ENCODE measurements at places on chromosomes 12 and 14.

- no peak for DNase-seq
These were observed 141.3 kb upstream of the FKBP4 start for GRCh38 chr12:2653461-2653965.

DNA sequence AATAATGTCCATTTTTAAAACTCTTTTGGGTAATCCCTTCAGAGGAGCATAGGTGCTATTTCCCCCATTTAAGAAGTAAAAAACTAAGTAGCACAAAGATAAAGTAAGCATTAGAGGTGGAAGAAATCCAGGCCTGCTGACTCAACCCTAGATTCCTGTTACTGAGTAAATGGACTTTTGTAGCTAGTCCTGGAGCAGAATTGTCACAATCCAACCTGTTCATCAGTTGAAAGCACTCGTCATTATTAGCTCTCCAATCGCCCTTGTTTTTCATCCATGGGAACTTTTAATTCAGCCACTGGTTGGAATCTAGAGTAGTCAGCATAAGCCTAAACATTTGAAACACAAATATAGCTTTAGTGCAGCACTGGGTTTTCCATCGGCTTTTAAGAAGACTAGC lies 139.5 kb upstream of the AMIGO2 start:
- DNase-seq: no peak

DNA sequence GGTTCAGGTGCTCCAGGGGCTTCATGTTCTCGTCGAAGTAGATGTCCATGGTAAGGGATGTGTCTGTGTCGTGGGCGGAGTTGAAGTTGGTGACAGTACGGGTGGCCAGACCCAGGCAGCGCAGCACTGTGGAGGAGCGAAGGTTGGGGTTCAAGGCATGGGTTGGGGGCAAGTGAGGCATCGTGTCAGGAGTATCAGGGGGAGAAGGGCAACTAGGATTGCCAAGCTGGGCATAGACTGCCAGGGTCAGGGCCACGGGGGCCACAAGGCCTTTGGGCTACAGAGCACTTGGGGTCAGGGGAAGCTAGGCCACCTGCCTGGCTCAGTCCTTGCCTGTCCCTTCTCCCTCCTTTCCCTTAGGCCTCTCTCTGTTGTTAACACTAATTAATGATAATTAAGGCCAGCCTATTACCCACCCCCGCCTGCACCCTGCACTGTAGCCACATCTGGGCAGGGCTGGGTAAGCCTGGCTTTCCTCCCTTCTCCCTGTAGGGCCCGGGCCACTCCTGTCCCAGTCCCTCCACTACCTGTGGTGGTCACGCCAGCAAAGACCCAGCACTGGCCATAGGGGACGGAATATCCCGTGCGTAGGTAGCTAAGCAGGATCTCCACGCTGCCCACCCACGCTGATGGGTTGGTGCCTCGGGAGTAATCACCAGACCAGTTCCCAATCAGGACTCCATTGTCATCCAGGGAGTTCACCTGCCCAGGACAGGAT lies 4.3 kb downstream of the TGM1 start:
- no peak for DNase-seq

- no peak for DNase-seq
These were observed 8.8 kb downstream of the DTX1 start for GRCh38 chr12:113065126-113066007.

DNA sequence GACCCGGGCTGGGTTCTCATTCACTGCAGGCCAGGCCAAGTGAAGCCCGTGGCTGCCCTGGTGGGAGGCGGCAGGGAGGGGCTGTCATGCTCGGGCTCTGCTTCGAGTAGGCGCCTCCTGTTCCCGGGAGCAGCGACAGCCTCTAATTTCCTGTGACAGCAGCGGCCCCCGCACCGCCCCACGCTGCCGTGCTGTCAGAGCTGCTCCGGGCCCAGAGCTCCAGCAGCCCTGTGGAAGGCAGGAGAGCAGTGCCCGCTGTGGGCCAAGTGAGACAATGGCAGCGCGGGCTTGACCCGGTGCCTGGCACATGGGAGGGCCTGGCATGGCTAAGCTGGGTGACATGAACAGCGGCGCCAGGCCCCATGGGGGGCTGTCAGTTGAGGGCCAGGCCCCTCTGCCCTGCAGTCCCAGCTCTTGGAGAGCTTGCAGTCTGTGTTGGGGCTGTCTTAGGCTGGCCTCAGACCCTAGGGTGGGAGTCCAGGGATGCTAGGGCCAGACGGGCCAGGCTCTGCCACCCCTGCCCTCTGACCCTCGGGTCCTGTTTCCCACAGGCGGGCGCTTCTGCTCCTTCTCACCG lies 5.1 kb downstream of the TRMT61A start:
- DNase-seq: no peak

- DNase-seq: no peak
These were observed 8.7 kb downstream of the DNAI7 start for GRCh38 chr12:25186038-25186787.

GRCh38 chr14:100747736-100748135 lies 21.0 kb downstream of the DLK1 start:
- no peak for DNase-seq

- DNase-seq: peak; percentile 53
These were observed 216.5 kb downstream of the PHLDA1 start for GRCh38 chr12:75814851-75815754.

DNA sequence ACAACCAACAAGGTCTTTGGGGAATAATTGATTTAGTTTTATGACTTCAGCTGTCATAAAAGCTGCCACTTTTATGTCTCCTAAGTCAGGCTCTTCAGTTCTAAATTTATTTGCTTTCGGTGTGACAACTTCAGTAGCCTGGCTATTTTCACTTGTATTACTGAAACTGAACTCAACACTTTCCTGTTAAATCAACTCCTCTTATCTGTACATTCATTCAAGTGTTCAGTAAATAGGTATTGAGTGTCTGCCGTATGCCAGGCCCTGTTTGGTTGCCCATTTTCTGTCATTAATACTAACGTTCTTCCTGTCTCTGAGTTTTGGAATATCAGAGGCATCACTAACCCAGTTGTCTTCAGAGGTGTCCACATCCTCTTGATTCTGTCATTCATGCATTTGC lies 7.5 kb downstream of the UTP20 start:
- DNase-seq: no peak

DNA sequence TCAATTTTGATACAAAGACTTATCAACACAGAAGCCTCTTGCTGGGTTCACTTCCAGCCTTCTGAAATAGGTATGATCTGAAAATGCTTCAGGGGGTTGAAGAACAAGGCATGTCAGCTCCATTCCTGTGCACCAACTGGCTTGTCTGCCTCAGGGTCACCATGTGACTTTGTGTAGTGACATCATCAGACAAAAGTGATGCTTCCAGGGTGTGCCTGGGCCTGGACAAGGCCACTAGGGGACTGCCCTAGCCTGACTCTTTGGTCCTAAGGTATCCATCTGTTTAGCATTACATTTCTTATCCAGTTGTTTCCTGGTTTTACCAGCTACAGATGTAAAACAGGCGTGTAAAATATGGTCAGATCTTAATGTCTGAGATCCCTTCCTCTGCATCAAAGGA lies 155.6 kb downstream of the CAND1 start:
- DNase-seq: no peak

DNA sequence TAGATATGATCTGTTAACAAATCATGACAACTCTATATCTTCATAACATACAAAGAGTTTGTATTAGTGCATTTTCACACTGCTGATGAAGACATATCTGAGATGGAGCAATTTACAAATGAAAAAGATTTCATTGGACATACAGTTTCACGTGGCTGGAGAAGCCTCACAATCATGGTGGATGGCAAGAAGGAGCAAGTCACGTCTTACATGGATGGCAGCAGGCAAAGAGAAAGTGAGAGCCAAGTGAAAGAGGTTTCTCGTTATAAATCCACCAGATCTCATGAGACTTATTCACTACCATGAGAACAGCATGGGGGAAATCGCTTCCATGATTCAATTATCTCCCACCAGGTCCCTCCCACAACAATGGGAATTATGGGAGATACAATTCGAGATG lies 157.6 kb downstream of the DUSP6 start:
- no peak for DNase-seq

- no peak for DNase-seq
These were observed 476.8 kb downstream of the TRHDE start for GRCh38 chr12:72748971-72749370.

DNA sequence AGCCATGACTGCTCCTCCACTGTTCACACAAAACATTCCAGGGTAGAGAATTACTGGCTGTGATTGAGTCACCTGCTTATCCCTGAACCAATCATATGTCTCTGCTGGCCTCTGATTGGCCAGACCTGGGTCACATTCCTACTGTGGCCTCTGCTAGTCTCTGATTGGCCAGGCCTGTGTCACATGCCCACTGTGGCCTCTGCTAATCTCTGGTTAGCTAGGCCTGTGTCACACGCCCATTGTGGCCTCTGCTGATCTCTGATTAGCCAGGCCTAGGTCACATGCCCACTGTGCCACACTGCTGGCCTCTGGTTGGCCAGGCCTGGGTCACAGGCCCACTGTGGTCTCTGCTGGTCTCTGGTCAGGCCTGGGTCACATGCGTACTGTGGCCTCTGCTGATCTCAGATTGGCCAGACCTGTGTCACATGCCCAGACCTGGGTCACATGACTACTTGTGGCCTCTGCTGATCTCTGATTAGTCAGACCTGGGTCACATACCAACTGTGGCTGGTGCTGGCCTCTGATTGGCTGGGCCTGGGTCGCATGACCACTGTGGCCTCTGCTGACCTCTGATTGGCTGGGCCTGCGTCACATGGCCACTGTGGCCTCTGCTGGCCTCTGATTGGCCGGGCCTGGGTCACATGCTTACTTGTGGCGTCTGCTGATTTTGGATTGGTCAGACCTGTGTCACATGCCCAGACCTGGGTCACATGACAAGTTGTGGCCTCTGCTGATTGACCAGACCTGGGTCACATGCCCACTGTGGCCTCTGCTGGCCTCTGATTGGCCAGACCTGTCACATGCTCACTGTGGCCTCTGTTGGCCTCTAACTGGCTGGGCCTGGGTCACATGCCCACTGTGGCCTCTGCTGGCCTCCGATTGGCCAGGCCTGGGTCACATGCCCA lies 251.6 kb downstream of the SLC15A4 start:
- no peak for DNase-seq

DNA sequence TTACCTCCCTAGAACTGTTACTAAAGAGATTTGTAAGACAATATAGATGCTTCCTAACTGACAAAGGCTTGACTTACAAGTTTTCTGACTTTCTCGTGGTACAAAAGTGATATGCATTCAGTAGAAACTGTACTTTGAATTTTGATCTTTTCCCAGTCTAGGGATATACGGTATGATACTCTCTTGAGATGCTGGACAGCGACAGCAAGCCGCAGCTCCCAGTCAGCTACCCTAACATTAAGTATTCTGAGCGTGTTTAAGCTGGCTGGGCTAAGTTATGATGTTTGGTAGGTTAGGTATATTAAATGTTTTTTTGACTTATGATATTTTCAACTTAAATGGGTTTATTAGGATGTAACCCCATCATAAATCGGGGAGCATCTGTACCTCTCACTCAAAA lies 55.2 kb upstream of the CDKL1 start:
- no peak for DNase-seq

GRCh38 chr12:67045650-67046049 lies 223.5 kb upstream of the CAND1 start:
- DNase-seq: no peak

DNA sequence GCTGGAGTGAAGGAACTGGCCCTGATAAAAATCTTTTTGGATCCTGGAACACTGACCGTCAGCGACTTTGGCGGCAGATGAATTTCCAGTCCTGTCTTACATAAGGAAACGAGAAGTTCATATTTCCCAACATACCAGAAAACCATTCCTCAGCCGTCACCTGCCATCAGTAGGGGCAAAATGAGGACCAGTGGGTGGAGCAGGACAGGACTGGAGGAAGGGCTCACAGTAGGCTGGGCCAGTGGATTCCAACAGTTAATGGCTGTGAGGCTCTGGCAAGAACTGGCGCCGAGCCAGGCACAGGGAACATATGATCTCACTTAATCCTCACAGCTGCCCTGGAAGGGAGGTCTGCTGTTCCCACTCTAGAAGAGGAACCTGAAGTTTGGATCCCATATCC lies 67.2 kb upstream of the FAM181A start:
- DNase-seq: no peak

DNA sequence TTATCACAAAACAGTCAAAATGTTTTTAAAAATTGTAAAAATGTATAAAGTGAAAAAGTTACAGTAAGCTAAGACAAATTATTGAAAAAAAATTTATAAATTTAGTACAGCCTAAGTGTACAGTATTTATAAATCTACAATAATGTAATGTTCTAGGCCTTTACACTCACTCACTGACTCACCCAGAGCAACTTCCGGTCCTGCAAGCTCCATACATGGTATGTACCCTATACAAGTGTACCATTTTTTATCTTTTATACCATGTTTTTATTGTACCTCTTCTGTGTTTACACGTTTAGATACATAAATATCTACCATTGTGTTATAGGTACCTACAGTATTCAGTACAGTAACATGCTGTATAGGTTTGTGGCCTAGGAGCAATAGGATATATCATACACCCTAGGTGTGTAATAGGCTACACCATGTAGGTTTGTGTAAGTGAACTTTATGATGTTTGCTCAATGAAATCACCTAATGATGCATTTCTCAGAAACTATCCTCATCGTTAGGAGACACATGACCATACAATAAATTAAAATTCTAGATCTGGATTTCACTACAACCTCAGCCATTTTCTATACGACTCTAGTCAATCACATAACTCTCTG lies 66.8 kb downstream of the TXNDC16 start:
- no peak for DNase-seq

GRCh38 chr12:72390146-72390545 lies 118.0 kb downstream of the TRHDE start:
- DNase-seq: no peak

- no peak for DNase-seq
These were observed 5.9 kb downstream of the ZFYVE21 start for GRCh38 chr14:103721334-103722120.

GRCh38 chr14:90115780-90116179 lies 54.0 kb downstream of the KCNK13 start:
- no peak for DNase-seq

DNA sequence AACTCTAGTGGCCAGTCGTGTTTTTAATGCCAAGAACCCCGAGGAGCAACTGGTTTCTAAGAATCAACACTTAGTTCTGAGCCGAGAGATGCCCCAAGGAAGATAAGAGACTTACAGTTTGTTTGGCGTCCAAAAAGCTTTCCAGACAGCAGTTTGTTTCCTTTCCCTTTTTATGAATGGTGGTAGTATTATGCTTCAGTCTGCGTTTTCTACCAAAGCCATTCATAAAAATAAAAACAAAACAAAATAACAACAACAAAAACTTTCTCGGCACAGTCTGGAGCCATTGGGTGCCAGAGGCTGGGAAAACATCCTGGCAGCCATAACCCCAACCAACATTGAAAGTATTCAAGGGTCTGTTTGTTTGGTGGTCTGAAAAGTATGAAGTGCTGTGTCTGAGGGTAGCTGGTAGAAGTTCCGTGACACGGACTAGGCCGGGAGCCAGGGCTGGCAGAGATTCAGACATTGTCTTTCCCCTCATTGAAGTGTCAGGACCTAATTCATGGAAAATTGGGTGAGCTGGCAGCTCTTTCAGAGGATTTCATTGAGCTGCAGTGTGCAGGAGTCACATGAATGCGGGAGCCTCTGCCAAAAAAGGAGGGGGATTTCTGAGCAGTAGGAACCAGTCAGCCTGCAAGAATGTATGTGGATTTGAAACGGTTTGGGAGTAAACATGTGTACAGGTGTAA lies 124.2 kb downstream of the HMGA2 start:
- no peak for DNase-seq

Data from central memory CD4-positive, alpha-beta T cell (primary cell).